Stimulated activated CD4-positive, alpha-beta T cell treated with anti-CD3 and anti-CD28 coated beads, Interleukin-1b, Interleukin-23, amount 100 ng/mL, for 4 hours (primary cell): ENCODE measurements at places on chromosomes 7 and 10.
A peak's percentile ranks its signal among the peaks of the same experiment; 100 is the strongest.

- no peak for DNase-seq
These were observed 206.3 kb upstream of the GRB10 start for GRCh38 chr7:50988988-50989387.

- no peak for DNase-seq
These were observed 100.7 kb downstream of the OSBPL3 start for GRCh38 chr7:24879291-24879690.

GRCh38 chr7:16648551-16648950 is 2.6 kb downstream of the BZW2 start:
- DNase-seq: no peak

GRCh38 chr10:97550336-97551149 is 22.0 kb upstream of the ANKRD2 start:
- no peak for DNase-seq

- no peak for DNase-seq
These were observed 87.6 kb upstream of the ATP6V0A4 start for GRCh38 chr7:138885383-138886147.

- no peak for DNase-seq
These were observed 4.2 kb downstream of the CYP2C18 start for GRCh38 chr10:94687625-94688248.

DNA sequence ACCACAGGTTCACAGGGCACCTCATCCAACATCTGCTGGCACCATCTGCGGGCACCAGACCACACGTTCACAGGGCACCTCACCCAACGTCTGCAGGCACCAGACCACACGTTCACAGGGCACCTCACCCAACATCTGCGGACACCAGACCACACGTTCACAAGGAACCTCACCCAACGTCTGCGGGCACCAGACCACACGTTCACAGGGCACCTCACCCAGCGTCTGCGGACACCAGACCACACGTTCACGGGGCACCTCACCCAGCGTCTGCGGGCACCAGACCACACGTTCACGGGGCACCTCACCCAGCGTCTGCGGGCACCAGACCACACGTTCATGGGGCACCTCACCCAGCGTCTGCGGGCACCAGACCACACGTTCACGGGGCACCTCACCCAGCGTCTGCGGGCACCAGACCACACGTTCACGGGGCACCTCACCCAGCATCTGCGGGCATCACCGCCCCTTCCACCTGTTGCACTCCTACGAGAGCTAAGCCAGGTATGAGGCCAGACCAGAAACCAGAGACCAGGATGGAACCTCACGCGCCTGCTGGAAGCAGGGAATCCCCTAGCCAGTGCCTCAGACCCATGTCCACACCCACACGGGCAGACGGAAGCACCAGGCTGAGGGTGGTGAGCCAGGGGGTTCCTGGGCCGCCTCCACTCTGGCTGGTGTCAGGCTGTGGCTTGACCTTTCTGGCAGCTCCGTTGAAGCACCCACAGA is 182.8 kb downstream of the MAD1L1 start:
- DNase-seq: no peak

DNA sequence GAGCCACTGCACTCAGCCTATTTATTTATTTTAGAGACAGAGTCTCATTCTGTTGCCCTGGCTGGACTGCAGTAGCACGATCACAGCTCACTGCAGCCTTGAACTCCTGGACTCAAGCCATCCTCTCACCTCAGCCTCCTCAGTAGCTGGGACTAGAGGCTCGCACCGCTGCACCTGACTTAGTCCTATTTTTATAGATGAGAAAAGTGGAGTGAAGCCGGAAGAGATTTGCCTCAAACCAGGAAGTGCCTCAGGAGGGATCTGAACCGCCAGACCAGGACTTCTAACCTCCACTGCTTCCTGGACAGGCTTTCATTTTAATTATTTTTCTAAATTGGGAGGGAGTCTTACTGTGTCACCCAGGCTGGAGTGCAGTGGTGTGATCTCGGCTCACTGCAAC is 17.5 kb upstream of the CLIP2 start:
- no peak for DNase-seq

DNA sequence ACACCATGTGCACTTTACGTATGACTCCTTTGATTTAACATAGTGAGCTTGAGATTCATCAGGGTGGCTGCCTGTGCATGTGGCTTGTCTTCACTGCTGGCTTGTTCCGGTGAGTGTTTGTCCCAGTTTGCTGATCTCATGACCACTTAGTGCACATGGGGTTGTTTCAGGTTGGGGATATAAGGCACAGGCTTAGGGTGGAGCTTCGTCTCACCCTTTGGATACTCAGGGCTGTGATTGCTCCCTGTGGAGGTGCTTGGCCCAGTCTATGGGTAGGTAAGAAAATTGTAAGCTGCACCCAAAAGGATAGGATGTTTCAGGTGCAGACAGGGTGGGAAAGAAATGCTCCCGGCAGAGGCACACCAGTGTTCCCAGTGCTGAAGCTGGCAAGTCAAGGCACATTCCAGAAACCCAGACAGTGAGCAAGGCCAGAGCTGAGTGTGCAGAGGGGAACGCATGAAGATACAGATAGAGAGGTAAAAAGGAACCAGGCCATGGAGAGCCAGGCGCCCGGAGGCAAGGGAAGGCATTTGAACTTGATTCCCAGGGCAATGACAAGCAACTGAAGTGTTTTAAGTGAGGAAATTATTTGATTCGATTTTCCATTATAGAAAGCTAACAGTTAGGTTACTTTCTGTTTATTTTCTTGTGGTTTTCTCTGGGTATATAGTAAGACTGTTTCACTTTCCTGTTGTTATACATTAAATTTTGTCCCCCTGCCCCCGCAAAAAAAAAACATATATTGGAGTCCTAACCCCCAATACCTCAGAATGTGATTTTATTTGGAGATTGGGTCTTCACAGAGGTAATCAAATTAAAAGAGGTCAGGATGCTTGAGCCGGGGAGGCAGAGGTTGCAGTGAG is 289.8 kb upstream of the KLF6 start:
- no peak for DNase-seq

DNA sequence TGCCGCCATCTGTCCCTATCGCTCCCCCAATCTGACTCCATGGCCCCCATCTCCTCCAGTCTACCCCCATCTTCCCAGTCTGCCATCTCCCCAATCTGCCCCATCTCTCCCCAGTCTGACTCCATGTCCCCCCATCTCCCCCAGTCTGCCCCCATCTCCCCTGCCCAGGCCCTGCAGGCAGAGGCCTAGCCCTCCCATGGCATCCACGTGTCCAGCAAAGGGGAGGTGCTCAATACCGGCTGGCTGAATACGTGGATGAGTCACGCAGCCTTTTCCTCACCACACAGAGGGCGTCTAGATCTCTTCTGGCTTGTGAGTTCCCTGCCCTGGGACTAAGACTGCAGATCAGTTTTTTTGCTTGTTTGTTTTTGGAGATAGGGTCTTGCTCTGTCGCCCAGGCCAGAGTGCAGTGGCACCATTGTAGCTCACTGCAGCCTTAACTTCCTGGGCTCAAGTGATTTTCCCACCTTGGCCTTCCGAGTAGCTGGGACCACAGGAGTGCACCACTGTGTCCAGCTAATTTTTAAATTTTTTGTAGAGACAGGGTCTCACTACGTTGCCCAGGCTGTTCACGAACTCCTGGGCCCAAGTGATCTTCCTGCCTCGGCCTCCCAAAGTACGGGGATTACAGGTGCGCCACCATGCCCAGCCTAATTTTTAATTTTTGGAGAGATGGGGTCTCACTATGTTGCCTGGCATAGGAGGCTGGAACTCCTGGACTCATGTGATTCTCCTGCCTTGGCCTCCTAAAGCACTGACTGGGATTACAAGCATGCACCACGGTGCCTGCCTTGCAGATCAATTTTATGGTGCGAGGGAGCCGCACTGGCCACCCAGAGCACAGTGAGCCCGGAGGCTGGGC is 15.3 kb upstream of the GPR146 start:
- peak; percentile 41 for DNase-seq

- DNase-seq: no peak
These were observed 736 bp downstream of the MINDY4 start for GRCh38 chr7:30771880-30772425.

DNA sequence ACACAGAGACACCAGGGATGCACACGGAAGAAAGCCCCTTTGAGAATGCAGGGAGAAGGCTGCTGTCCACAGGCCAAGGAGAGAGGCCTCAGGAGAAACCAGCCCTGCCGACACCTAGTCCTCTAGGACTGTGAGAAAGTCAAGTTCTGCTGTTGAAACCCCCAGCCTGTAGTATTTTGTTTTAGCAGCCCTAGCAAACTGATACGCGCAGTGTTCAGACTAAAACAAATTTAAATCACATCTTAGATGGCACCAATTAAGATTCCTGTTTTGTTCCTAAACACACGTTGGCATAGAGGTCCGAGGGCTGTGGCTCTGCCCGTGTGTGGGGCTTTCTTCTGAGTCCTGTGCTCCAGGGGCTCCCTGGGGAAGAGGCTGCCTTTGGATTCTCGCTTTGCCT is 21.7 kb downstream of the LMTK2 start:
- no peak for DNase-seq

DNA sequence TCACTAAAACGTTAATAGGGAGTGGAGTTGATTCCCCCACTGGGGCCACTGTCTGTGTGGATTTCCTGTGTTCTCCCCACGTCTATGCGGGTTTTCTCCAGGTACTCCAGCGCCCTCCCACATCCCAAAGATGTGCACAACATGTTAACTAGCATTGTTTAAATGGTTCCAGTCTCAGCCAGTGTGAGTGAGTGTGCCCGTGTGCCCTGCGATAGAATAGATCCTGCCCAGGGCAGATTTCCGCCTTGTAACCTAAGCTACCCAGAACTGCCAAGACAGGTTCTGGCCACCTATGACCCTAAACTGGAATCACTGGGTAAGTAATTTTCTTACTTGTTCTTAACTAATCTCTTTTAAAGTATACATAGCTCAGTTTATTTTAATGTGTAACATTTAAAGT is 58.5 kb downstream of the CCDC6 start:
- no peak for DNase-seq

GRCh38 chr7:86762129-86762528 is 118.4 kb downstream of the GRM3 start:
- DNase-seq: no peak

GRCh38 chr10:75430000-75430763 is 1.2 kb upstream of the LRMDA start:
- DNase-seq: no peak

DNA sequence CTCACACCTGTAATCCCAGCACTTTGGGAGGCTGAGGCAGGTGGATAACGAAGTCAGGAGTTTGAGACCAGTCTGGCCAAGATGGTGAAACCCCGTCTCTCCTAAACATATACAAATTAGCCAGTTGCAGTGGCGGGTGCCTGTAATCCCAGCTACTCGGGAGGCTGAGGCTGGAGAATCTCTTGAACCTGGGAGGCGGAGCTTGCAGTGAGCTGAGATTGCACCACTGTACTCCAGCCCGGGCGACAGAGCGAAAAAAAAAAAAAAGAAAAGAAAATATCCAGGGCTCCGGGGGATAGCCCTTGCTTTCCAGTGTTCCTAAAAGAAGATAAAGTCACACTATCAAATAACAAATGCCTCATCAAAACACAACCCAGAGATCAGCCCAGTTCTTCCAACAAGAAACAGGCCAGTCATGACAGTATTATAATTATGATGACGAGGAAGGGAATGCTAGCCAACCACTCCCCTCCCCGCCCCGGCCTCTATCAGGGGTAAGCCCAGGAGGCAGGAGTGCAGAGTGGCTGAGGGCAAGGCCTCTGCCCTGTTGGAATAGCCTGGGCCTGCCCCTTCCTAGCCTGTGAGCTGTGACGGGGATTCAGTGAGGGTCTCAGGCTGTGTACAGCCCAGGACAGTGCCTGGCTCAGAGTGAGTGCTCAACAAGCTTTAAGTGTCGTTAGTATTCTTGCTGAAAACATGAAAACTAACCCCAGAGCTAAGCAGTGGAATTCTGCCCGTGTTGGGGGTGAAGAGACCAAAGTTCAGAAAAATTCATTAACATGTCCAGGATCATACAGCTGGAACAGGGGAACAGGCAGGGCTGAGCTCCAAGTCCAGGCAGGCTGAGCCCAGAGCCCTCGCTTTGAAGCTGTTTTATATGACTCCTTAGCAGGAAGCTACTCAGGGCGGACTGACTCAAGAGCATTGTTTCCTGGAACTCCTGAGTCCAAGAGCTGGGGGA is 54.3 kb downstream of the FAM241B start:
- no peak for DNase-seq

GRCh38 chr10:113617086-113617485 is 46.8 kb downstream of the NRAP start:
- no peak for DNase-seq

DNA sequence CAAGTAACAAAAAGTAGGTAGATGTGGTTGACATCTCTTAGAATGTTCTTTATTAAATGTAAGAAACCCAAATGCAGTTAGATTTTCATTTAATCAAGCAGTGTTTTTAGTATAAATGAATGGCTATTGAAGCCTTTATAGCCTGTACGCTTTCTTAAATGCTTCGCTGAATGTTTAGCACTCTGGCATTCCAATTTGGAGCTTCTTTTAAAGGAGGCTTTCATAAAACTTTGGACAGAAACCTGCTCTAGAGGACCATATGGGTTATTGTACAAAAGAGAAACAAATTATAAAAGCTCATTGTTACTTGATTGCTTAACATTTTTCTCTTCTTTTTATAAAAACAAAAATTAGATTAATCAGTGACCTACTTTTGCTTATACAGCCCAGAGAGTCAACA is 59.5 kb downstream of the KCND2 start:
- no peak for DNase-seq

GRCh38 chr10:89392974-89393373 is 551 bp downstream of the IFIT1 start:
- DNase-seq: no peak

DNA sequence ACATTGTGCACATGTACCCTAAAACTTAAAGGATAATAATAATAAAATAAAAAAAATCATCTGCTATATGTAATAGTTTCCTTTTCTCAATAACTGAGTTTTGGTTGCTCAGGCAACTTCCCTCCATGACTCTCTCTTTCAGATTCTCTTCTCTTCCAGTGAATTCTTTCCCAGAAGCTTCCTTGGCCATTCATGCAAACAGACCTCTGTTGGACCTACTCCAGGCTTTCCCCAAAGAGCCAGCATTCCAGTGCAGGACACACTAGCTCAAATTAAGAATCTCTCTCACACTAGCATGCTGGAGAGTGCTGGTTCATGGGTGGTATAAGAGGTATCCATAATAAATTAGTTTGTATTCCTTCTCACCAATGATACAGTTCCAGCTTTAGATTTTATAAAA is 31.0 kb upstream of the ZEB1 start:
- no peak for DNase-seq

DNA sequence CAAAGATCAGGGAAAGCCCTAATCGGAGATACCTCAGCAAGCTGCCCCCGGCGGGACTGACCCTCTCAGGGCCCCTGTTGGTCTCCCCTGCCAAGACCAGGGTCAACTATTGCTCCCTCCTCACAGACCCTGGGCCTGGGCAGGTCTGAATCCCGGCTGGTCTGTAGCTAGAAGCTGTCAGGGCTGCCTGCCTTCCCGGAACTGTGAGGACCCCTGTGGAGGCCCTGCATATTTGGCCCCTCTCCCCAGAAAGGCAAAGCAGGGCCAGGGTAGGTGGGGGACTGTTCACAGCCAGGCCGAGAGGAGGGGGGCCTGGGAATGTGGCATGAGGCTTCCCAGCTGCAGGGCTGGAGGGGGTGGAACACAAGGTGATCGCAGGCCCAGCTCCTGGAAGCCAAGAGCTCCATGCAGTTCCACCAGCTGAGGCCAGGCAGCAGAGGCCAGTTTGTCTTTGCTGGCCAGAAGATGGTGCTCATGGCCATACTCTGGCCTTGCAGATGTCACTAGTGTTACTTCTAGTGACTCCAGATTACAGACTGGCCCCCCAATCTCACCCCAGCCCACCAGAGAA is 24.1 kb downstream of the TBATA start:
- DNase-seq: no peak

GRCh38 chr7:77839919-77840318 is 41.3 kb downstream of the PHTF2 start:
- DNase-seq: no peak

GRCh38 chr10:28850784-28851183 is 173.5 kb downstream of the BAMBI start:
- no peak for DNase-seq
